ENCODE measurements at places on chromosomes 1 and 21.

- DNase-seq: no peak
These were observed 510.2 kb upstream of the USP24 start for GRCh38 chr1:55725378-55725777.

DNA sequence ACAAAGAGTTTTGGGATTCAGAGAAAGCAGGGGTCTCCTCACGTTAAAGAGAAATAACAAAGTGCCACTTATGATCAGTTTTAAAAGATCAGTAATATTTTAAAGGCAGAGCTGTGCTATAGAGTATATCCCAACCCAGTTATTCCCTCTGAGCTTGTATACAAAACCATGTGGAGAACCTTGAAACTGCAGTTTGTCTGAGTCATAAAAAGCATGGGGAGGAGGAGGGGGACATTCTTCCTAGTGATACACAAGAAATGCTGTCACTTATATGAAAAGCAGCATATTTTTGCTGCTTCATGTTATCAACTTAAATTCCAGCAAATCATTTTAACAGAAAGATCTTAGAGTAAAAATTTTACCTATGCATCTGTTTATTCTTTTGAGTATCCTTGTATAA is 244.5 kb downstream of the GPR52 start:
- no peak for DNase-seq

- no peak for DNase-seq
These were observed 75.5 kb upstream of the MACF1 start for GRCh38 chr1:39128959-39129358.

DNA sequence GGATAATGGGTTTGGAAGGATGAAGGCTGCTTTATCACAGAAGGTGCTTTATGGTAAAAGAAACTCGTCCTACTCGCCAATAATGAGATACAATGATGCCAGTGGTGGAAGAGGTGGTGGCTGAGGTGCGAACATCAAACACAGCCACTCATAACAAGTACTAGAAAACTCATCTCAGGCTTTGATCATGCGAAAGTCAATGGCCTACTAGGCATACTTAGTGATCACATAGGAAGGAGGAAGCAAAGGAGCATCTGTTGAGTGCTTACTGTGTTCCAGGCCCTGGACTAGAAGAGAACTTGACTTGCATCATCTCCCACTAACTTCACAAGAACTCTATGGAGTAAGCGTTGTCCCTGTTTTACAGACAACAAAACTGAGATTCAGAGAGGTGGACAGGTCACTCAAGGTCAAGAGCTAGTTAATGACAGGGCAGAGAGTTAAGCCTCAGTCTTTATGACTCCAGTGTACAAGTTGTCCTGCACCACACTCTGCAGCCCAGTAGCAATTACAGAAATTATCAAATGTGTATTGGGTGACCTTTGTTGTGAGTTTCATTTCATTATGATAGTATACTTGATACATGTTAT is 33.6 kb downstream of the RUNX1 start:
- no peak for DNase-seq

DNA sequence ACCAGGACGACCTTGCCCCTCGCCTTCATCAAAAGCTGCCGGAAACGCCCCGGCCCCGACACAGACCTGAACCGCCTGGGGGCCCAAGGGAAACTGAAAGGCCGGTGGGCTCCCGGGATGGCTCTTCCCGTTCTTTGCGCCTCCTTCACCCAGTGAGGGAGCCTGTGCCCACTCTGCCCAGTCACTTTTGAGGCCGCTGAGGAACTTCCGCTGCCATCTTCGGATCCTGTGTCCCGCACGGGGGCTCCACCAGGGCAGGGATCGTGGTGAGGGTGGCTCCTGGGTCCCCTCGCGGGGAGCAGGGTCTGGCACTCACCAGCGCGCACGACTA is 104.0 kb downstream of the PPIAL4G start:
- no peak for DNase-seq

DNA sequence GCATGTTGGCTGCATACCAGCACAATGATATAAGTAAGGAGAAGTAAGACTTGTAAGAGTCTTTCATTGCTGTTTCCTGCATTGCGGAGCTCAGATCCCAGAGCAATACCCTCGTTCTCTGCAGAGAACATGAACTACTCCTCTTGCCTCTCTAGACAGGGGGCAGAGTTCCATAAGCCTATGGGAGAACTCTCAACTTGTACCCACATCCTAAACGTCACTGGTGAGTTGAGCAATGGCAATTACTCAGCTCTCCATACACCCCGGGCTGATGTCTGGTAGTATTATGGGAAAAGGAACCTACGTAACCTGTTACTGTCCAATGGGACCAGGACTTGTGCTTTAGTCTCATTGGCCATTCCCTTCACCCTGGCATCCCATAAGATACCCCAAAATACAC is 27.3 kb upstream of the ZNF496 start:
- DNase-seq: no peak

DNA sequence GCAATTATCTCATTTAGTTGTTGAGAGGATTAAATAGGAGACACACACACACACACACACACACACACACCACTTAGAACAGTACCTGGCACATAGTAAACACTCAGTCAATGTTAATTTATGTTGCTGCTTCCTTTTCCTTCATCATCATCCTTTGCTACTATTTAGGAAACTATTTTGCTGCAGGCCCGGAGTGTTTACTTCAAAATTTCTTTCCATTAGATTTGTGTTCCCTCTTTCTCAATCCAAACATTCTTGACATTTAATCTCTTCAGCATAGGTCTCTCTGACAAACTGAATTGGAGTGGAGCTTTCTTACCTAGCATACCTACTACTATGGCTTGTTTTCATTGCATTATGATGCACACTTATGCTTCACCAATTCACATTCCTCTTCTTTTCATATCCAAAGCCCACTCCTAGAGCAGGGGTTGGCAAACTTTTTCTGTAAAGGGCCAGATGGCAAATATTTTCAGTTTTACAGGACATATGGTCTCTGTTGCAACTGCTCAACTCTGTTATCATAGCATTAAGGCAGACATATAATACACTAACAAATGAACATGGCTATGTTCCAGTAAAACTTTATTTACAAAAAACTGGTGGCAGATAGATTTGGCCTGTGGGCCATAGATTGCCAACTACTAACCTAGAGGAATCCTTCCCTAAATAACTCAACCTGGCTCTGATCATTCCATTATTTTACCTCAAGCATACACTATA is 49.5 kb downstream of the SCMH1 start:
- no peak for DNase-seq

DNA sequence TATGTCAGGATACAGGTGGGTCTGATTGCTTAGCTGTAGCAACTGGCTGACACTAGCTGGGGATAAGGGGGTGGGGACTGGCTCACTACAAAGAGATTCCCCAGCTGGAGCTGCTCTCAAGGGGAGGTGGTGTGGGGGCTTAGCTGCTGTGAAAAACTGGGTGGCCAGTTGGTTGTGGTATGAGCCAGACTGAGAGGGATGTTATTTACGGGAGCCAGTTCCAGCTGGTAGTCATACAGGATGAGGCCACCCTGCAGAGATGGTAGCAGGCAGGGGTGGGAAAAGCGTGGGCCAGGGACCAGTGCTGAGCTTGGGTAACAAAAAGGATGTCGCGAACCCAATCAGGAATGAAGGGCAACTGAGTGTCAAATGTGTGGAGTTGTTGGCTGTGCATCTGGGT is 204.0 kb upstream of the C21orf91 start:
- DNase-seq: no peak

GRCh38 chr1:3049905-3050304 is 19.1 kb upstream of the PRDM16 start:
- no peak for DNase-seq

DNA sequence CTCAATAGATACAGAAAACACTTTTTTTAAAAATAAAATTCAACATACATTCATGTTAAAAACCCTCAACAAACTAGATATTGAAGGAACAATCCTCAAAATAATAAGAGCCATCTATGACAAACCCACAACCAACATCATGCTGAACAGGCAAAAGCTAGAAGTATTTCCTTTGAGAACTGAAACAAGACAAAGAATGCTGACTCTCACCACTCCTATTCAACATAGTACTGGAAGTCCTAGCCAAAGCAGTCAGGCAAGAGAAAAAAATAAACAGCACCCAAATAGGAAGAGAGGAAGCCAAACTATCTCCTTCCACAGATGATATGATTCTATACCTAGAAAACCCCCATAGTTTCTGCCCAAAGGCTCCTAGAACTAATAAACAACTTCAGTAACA is 46.2 kb upstream of the IVNS1ABP start:
- DNase-seq: no peak

GRCh38 chr21:29075706-29076466 is 2.4 kb upstream of the CCT8 start:
- no peak for DNase-seq

DNA sequence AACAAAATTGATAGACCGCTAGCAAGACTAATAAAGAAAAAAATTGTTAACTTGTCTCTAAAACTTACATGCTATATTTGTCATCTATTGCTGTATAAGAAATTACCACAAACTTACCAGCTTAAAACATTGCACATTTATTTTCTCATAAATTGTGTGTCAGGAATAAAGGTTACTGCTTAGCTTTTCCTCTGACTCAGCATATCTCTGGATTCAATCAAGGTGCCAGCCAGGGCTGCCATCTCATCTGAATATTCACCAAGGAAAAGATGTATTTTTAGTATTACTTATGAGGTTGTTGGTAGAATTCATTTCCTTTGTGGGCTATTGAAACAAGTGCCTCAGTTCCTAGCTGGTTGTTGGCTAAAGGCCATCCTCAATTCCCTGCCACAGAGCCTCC is 912.6 kb upstream of the NEGR1 start:
- no peak for DNase-seq

GRCh38 chr21:29431178-29431577 is 132.5 kb downstream of the BACH1 start:
- no peak for DNase-seq

- DNase-seq: no peak
These were observed 556.5 kb downstream of the PTBP2 start for GRCh38 chr1:97277891-97278654.

DNA sequence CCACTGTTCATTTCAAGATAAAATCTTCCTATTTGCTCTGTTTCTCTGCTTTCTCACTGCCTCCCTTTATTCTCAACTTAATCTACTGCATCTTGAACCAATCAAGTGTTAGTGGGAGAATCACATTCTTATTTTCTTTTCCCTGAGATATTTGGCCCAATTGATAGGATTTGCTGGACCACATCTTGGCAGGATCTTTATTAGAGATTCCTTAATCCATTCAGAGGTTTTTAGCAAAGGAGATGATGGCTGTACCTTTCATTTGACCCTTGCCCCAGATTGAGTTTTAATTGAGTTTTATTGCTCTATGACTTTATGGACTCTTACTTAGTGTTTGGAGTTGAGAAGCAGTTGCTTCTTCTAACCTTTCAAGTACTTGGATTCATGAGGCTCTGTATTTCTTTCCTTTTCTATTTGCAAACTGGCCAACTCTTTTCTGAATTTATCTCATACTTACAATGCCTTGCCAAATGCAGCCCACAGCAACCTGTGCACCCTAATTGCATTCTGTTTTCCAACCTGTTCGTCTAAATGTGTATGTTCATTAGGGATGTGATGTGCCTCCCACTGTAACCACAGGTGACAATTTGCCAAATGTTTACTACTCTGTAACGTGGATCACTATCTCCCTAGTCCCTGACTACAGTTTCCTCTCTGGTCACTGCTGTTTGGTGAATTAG is 274.8 kb upstream of the KAZN start:
- no peak for DNase-seq

DNA sequence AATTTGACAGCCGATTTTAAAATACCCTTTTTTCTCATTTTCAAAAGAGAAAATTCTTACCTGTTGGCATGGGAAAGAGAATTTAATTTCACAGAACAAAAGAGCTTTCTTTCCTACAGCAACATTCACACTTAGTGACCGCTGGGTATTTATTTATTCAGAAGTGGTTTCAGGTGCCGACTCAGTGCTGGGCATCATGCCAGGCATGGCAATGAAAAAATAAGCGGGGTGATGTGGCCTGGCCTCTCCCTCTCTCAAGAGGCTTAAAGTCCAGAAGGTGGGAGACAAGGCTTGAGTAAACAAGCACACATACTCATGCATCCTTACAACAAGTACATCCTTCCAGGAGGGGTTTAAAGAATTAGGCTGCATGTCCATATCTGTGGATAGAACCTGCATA is 4.1 kb upstream of the PCP4 start:
- DNase-seq: no peak

GRCh38 chr21:42846221-42846620 is 33.1 kb downstream of the WDR4 start:
- no peak for DNase-seq

DNA sequence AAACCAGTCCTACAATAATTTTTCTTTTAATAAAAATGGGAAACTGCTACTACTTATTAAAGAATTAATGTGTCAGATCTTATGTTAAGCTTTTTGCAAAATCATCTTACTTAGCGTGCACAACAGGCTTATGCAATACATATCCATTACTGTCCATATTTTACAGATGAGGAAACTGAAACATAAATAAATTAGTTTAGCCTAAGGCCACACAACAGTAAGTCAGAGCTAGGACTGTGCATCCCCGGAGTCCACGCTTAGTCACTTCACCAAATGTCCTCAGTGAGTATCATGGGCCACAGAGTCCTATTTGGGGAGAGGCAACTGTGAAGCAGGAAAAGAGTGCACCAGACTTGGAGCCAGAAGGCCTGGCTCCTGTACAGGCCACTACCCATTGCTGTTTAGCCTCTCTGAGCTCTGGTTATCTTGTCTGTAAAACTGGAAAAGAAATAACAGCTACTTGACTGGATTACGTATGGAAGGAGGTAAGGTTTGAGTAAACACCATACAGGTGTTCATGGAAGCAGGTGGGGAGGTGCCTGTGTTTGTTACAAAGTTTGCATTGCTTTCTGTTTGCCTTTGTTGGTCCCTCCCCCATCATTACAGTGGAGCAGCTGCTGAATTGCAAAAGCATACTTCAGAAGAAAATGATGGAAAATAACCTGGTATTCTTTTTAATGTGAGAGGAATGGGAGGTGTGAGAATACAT is 192.8 kb downstream of the FCRL5 start:
- no peak for DNase-seq

DNA sequence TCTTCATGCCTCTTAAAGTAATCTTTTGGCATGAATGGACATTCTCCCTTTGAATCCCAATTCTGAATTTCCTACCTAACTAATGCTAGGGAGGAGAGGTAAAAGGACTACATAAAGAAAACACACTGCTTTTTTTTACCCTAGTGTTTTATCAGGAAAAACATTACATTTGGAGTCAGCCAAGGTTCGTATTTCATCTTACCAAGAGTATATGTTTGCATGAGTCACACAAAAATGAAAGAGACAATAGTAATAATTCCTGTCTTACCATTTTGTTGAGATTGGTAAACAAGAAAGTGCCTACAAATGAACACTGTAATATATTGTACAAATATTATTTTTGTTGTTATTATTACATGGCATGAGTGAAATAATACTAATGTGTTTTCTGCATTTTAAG is 112.9 kb upstream of the WARS2 start:
- no peak for DNase-seq
